ENCODE measurements at places on chromosomes 5 and 9.
A peak's percentile ranks its signal among the peaks of the same experiment; 100 is the strongest.

DNA sequence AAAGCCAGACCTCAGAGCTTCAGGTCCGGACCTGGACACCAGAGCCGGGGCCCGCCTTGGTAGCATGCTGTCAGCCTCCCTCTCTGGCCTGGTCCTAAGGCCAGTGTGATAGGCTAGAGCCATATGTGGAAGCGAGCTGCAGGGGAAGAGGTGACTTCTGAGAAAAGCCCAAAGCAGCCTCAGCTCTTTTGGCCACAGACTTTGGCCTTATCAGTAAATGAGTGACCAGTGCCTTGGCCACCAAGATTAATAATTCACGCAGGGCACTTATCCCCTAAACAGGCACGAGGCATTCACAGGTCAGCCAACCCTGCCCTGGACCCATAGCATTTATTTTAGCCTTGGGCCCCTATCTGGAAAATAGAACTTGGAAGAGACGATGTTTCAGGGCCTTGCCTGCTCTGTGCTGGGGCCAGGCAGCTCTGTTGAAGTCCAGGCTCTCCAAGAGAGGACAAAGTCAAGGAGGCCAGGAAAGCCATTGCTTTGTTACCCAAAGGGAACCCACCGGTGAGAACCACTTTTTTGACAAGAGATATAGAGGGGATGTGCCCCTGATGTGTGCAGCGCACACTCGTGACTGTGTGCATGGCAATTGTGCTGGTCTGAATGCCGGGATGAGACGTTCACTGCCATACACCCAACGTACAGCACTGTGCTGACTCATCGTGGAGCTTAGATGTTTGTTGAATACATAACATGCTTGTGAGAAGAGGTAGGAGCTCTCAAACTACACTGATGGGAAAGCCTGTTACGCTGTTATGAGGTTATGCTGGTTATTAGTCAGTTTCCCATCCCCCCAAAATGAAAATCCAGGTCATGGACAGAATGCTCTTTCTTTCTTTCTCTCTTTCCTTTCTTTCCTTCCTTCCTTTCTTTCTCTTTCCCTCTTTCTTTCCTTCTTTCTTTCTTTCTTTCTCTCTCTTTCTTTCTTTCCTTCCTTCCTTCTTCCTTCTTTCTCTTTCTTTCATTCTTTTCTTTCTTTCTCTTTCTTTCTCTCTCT is 5.0 kb upstream of the SLC34A1 start:
- peak; percentile 18 for DNase-seq

DNA sequence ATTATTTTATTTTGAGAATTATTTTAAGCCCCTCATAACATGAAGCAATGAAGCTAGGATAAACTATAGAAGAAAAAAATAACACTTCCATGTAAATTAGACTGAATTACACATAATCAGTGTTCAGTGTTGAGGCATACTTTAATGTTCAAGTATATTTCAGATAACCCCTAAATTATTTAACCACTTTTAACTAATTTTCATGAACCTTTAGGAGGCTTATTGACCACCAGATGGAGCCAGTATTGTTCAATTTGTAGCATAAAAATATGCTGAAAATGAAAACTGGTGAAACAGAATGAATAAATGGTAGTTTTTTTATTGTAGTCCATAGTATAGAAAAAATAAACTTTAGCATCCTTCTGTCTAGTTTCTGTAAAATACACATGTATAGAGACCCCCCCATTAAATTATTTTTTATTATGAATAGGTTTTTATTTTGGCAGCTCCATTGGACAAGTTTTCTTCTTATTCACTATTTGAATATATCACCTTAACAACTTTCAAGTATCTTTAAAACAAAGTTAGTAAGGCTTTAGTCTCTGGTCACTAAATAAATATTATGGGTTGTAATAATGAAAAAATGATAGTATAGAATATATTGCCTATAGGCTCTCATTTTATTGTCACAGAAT is 190.1 kb downstream of the CWC27 start:
- DNase-seq = no peak

- DNase-seq = no peak
Measured at GRCh38 chr5:139863361-139863760, 67.8 kb downstream of the PSD2 start.

DNA sequence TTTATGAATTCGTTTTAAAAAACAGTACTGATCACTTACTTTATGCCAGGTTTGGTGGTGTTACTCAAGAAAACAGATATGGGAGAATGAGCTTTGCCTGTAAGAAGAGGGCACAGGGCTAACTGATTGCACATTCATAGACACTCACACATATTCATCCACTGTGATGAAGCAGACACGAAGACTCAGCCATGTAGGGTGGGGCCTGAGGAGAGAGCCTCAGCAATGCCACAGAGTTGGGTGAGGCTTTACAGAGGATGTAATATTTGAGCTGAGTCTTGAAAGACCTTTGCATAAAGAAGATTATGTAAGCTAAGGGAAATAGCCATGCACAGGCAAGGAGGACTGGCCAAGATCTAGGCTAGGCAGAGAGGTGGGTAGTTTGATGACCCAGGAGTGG is 472.8 kb downstream of the PSAT1 start:
- no peak for DNase-seq

GRCh38 chr5:172007175-172008110 is 1.0 kb upstream of the FBXW11 start:
- DNase-seq = no peak

- DNase-seq = peak; percentile 60
Measured at GRCh38 chr5:131270809-131271208, 7.0 kb downstream of the CDC42SE2 start.

DNA sequence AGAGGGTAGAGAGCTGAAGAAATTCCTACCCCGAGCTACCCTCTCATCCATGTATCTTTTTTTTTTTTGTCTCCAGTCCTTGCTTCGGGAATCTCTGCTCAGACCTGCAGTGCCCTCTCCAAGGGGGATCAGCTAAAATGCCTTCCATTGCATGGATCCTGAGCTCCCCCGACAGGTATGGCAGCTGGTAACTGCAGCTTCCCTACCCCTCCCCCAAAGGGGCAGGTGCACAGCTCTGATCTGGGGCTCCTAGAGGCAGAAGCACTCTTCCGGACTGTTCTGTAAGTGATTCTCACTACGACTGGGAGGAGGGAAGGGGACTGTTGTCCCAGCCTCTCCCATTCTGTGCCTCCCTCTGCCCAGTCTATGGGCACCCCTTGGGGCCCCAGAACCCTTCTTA is 169.6 kb downstream of the MELK start:
- no peak for DNase-seq

DNA sequence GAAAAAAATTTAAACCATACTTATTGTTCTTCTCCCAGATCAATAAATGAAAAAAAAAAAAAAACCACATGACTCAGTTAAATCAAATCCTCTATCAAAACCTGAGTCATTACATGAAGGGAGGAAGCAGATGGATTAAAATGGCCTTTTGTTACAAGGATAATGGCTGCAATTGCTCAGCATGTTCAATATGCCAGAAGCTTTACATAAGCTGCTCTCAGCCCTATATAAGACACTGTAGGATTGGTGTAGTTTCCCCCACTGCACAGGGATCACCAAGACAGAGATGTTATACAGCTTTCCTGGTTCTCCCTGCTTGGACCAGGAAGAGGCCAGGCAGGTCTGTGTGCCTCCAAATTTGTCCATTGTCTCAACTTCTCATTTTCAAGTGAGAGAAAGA is 101.6 kb upstream of the MAP1B start:
- no peak for DNase-seq

GRCh38 chr9:128203707-128204551 is 750 bp downstream of the DNM1 start:
- no peak for DNase-seq

GRCh38 chr9:2933165-2934095 is 89.5 kb upstream of the PUM3 start:
- DNase-seq = no peak

- DNase-seq = no peak
Measured at GRCh38 chr9:33106372-33106771, 29.9 kb upstream of the SMU1 start.

DNA sequence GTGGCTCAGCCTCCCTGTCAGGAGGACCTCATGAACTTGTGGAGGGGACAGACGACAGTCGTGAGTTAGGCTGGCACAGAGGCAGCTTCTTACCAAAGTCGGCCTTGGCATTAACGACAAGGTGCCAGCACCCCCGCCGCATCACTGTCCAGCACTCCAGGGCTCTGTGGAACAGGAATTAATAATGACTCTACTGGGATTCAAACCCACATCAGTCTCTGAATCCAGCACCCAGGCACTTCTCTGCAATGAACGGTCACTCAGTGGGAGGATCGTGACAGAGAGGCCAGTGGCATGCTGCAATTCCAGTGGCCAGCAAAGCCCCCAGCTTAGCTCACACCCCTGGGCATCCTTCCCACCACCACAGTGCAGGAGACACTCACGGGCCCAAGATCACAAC is 263.3 kb upstream of the ADAMTS16 start:
- DNase-seq = no peak

DNA sequence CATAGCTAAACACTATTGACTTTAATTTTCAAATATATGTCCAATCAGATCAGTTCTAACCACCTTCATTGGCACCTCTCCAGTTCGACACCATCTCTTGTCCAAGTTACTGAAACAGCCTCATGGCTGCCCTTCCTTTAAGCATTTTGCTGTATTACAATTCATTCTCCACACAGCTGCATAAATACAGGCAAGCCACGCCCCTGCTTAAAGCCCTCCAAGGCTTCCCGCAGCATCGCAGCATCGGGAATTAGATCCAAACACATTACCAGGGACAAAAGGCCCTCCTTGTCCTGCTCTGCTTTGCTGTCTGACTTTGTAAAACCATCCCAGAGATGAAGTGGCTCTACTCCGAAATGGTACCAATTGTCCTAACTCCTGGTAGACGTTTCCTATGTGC is 75.1 kb upstream of the RAI14 start:
- no peak for DNase-seq

DNA sequence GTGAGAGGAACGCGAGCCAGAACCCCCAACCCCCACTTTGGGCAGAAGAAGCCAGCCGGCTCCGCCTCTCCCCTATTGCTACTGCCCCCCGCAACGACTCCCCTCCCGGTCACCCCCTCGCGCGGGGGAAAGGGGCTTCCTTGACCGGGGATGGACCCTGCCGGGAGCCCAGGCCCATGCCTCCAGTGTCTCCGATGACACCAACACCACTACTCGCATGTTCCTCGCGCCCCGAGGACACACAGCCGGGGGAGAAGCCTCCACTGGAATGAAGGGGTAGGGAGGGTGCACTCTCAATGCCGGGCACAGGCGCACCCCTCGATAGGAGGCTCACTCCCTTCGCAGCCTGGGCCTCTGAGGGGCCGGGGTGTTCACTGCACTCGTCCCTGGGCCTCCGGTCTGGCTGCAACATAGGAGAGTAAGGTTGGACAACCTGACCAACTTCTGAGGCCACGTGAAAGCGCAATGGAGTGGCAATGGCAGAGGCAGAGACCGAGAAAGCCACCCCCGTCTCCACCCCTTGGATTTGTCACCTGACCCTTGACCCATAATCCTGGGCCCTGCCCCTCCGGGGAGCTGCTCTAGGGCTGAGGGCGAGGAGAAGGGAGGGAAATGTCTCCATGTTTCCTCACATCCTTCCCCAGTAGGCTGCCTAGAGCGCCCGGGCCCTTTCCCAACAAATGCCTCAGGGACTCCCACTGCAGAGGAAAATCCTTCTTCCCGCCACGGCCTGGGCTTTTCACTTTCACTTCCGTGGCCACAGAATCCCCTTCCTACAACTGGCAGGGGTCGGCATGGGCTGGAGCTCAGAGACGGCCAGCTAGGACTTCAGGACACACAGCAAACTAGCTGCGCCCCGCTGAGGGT is 1.1 kb upstream of the CNTFR start:
- DNase-seq = no peak

GRCh38 chr9:36999728-37000333 is 34.2 kb downstream of the PAX5 start:
- no peak for DNase-seq

GRCh38 chr5:35485487-35485886 is 132.2 kb upstream of the SPEF2 start:
- DNase-seq = no peak

DNA sequence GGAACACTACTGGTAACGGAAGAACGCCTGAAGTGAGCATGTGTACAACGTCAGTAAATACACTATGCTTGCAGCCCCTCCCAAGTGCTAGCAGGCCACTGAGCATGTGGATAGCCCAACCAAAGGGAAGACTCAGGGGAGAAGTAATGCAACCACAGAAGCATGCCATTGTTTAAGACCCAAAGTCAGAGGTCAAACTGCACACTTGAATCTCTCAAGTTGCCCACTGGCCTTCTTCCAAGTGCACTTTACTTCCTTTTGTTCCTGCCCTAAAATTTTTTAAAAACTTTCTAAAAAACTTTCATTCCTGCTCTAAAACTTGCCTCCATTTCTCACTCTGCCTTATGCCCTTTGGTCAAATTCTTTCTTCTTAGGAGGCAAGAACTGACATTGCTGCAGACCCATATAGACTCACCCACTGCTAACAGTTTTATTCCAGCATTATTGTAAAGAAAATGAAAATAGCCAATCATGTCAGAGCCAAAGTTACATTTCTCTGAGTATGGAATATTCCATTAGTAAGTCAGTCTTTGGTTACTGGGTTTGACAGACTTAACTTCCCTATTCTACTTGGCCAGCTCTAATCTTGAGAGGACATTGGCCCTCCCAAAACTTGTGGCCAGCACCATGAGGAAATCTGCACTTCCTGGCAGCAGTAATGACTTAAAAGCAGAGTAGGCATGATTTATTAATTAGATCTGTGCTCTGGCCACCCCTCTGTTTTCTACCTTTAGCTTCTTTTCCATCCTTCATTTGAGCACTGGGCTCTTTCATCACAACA is 76.9 kb downstream of the TSSK1B start:
- no peak for DNase-seq

DNA sequence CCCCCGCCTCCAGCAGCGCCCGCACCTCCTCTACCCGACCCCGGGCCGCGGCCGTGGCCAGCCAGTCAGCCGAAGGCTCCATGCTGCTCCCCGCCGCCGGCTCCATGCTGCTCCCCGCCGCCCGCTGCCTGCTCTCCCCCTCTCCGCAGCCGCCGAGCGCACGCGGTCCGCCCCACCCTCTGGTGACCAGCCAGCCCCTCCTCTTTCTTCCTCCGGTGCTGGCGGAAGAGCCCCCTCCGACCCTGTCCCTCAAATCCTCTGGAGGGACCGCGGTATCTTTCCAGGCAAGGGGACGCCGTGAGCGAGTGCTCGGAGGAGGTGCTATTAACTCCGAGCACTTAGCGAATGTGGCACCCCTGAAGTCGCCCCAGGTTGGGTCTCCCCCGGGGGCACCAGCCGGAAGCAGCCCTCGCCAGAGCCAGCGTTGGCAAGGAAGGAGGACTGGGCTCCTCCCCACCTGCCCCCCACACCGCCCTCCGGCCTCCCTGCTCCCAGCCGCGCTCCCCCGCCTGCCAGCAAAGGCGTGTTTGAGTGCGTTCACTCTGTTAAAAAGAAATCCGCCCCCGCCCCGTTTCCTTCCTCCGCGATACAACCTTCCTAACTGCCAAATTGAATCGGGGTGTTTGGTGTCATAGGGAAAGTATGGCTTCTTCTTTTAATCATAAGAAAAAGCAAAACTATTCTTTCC is 19.3 kb downstream of the CDKN2A start:
- DNase-seq = peak; percentile 63

DNA sequence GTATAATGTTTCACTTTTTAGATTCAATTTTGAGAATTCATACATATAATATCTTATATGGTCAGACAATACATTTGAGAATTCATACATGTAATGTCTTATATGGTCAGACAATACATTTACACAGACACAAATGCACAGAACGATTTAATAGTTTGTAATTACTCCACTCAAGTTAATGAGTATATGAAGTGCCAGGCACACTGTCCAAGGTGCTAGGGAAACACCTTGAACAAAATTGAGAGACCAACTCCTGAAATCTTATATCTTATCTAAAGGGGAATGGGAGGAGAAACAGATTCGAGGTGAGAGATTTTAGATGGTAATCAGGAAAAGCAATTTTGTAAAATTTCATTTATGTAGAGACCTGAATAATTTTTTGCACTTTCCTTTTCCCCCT is 994.7 kb downstream of the CDH12 start:
- no peak for DNase-seq
